ENCODE measurements at places on chromosomes 1 and 21.

- no peak for DNase-seq
These were observed 67.3 kb upstream of the MAP10 start for GRCh38 chr1:232737917-232738316.

DNA sequence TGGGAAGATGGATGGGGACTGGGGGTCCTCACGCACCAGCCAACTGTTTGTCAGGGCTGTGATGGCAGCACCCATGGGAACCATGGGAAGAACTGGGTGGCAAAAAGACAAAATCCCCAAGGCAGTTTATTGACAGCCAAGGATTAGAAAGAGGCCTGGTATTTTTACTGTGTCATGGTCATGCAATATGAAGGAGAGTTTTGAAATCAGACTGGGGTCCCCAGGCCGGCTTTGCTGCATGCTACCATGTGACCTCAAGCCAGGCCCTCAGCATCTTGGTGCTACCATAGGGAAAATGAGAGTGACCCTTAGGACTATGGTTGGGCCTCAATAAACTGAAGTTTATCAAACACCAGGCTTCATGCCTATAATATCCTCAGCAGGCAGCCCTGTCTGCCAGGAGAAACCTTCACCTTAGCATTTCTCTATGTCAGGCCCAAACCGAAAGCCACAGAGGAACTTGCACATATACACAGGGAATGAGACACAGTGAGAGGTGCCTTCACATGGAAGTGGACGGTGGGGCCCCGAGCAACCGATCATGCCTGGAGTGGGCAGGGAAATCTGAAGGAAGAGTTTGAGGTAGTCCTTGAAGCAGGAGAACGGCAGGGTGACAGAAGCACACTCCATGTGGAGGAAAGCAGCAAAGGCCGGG is 203.2 kb downstream of the HIVEP3 start:
- no peak for DNase-seq

GRCh38 chr21:30447056-30447455 is 7.0 kb downstream of the KRTAP15-1 start:
- no peak for DNase-seq

DNA sequence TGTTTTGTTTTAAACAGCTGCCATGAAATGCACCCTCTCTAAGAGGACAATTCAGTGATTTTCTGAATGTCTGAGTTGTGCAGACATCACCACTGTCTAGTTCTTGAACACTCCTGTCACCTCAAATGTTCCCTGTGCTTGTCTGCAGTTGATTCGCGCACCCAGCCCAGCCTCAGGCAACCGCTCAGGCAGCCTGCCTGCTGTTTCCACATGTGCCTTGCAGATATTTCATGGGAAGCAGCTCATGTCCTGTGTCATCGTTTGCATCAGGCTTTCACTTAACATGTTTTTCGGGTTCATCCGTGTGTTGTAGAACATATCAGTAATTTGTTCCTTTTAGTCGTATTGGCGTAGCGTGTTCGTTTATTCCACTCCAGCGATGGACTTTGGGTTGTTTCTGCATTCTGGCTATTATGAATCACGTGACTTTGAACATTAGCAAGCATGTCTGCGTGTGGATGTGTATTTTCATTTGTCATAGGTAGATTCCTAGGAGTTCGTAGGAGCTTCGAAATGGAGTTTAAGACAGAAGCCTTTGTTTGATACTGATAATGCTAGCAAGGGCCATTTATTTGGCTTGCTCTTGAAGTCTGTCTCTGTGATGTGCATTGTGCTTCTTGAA is 12.1 kb downstream of the ADARB1 start:
- no peak for DNase-seq

- DNase-seq, result no peak
These were observed 38.6 kb downstream of the CYYR1 start for GRCh38 chr21:26534517-26534916.

DNA sequence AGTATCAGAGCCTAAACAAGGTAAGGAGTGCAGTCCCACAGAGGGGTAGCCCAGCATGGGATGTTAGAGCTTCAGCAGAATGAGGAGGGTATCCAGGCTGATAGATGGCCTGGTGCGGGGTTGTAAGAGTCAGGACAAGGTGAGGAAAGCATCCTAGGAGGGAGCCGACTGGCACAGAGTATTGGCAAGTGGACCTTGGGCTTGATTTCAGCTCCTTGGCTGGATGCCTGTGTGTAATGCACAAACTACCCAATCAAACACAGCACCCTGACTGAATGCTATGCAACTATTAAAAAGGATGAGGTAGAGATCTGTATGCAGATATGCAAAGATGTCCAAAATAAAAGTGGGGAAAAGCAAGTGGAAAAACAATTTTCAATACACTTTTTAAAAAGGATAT is 18.0 kb downstream of the DENND2C start:
- no peak for DNase-seq

DNA sequence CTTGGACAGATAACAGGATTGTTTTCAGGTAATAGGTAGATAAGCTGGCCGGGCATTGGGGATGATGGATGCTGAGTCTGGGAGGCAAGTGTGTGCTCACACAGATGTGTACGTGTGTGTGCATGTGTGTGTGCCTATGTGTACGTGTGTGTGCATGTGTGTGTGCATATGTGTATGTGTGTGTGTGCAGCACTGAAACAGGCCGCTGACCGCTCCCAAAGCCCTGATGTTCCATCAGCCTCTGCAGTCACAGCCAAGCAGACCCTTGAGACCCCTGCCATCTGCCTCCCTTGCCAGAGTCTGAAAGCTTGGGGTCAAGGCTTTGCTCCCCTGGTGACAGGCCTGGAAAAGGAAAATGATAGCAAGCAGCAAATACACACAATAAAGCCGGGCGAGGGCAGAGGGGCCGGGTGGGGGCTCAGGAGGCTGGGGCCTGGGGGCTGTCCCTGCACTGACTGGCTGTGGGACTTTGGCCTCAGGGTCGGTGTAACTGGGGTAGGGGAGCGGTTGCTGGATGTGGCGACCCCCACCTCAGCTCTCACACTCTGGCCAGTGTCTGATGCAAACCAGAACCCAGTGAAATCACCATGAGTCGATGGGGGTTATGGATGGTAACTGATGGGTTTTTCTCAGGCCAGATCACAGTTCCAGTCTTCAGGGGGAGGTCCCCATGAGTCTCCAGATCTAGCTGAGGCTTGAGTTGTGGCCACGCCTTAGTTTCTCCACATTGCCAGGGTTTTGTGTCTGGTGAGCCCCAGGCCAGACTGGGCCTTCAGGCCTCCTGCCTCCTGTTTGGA is 9.2 kb upstream of the TNFRSF8 start:
- no peak for DNase-seq

DNA sequence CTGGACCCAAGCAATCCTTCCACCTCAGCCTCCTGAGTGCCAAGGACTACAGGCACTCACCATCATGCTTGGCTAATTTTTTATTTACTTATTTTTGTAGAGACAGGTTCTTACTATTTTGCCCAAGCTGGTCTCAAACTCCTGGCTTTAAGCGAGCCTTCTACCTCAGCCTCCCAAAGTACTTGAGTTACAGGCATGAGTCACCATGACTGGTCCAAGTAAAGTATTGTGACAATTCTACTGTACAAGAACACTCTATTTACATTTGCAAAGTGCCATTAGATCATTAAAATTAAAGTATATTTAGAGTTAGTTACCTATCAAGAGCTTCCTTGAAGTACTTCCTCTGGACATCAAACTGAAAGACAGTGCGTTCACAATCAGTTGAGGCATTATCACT is 44.8 kb downstream of the NRDC start:
- no peak for DNase-seq

- no peak for DNase-seq
These were observed 104.9 kb upstream of the EDEM3 start for GRCh38 chr1:184859381-184860105.

GRCh38 chr1:197944485-197944884 is 27.3 kb downstream of the LHX9 start:
- DNase-seq, result no peak

- no peak for DNase-seq
These were observed 61.1 kb upstream of the DMRTB1 start for GRCh38 chr1:53398091-53398490.

DNA sequence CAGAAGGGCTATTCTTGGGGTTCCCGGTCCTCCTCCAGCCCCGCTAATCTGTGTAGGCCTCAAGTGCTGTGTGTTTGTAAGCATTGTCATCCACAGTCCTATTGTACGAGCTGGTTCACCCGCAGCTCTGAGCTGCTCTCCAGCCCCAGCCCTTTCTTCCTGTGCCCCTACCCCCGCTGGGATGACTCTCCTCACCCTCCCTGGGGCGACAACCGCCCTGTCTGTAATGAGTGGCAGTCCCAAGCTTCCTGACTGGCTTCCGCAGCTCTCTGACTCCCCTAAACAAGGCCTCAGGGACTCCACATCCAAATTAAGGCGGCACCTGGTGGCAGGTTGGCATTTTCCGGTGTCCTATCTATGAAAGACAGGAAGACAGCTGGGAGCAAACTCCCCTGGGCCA is 45.8 kb downstream of the TFF3 start:
- DNase-seq, result no peak

DNA sequence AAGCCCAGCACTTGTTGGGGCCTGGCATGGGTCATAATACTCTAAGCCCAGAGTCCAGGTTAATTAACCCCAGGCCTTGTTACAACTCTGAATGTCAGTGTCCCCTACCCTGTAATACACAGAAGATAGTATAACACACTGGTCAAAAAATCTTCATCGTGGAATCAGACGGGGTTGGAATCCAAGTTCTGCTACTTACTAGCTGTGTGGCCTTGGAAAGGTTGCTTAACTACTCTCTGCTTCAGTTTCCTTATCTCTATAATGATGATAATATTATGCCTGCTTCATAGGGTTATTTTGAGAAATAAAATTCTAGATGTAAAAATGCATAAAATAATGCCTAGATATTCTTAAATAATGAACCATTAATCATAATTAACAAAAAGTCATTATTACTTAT is 77.8 kb upstream of the CTTNBP2NL start:
- no peak for DNase-seq

DNA sequence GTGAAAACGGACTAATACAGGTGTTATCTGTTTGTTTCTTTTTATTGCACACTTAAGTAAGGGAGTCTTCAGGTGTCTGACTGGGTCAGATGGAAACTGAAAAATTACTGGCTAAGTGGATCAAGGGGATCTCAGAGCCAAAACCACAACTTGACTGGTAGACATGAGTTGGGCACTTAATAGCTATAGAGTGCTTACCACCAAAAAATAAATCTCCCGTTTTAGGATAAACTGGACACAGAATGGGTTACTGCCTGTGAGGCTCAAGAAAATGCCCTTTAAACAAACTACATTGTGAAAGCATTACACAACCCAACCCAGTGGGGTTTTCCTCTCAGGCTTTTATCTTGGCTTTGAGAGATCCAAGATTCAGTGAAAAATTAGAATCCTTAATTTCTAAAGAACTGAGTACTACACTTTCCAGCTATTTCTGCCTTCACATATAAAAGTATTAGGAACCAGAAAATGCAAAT is 134.0 kb upstream of the LYPLAL1 start:
- DNase-seq, result no peak

DNA sequence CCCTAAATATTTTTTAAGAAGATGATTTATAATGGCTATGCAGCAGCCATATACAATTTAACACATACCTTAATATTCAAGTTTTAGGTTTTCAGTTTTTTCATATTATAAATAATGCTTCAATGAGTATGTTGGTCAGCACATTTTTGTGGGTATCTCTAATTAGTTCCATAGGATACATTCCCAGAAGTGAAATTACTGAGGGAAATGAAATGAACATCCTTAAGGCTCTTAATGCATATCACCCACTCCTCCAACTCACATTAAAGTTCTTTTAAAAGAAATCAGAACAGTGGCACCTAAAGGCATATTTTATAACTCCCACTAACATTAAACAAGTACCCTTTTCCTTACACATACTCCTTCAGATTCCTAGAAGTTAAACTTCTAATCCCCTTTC is 56.1 kb downstream of the EYA3 start:
- DNase-seq, result no peak

DNA sequence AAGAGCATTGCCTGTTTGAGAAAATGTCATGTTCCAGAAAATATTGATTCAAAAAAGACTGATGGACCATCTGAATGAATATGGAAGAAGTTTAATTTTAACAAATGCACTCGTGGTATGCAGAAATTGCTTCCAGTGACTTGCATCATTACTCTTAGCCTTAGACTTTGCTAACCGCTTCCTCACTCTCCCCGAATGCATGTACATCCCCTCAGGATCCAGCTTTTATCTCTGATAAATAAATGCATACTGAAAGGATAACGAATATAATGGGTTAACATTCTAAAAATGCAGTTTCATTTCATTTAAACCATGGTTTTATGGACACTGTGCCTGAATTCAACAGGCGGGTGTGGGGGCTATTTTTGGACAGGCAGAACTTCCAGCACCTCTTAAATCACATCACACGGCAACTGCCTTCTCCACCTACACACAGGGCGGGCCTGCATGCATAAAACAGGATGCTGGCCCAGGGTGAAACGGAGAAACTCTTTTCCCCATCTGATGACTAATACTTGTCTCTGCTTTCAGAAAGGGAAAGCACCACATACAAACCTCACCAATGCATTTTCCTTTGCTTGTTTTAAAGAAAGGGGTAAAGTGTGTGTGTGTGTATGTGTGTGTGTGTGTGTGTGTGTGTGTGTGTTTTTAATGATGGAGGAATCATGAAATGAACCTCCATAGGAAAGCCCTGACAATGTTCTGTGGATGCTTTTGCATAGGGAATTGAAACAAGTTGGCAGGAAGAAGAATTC is 48.7 kb downstream of the SPAG17 start:
- DNase-seq, result no peak

Measured in activated effector memory CD4-positive, alpha-beta T cell treated with Interleukin-2 at 50 U/mL for 16 hours (primary cell).